BJ (cell line): ENCODE measurements at places on chromosomes 3 and 15.

DNA sequence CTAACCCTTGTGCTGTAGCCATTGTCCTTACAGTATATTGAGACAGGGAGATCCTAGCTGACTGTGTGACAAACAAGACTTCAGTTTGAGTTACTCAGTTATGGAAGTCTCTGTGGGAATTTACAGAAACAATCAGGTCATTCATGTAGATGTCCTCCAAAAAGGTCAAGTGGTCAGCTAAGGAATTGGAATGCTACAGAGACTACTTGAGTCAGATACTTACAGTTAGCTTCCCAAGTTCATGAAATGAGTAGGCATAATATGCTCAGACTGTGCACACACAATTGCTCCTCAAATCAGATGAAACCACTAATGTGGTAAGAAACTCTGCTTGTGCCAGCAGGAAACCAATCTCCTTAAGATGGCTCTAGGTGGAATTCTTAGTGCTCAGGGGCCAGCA is 985.7 kb downstream of the NSUN3 start:
- no peak for DNase-seq

GRCh38 chr3:121274411-121274810 is 271.4 kb downstream of the POLQ start:
- DNase-seq = no peak

DNA sequence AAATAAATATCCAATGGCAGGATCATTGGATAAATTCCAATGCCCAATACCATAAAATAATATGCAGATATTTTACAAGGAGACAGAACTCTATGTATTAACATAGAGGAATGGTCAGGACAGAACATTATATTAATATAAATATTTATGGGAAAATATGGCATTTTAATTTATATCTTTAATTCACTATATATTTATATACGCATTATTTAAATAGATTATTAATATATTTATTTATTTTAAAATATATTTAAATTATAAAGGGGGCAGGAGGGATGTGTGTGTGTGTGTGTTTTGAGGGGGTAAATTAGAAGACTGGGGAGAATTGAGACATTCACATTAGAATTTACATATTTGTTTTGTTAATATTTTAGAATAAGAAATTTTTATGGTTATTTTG is 31.6 kb upstream of the CNTN3 start:
- no peak for DNase-seq

DNA sequence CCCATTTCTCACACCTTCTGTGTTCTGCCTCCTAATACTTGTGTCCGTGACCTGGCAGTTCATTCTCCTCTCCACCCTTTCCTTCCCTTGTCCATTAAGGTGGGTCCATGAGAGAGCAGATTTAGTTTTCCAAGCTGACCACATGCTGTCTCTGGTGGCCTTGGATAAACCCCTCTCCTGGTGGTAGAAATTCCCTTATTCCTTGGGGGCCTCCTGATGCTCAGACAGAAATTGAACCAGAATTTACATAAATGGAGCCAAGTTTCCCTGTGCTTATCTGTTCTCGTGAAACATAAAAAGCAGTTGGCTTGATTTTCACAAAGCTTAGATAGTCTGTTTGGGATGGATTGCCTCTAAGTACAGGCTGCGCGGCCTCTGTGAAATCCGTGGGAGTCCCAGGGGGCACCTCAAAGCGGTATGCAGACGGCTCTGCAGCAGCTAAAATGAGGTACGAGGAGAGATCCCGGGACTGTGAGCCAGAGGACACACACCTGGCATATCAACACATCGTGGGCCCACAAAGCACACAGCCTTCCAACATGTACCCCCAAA is 101.0 kb upstream of the NMNAT3 start:
- DNase-seq = no peak

- DNase-seq = no peak
These were observed 67.8 kb downstream of the GPR176 start for GRCh38 chr15:39852250-39852649.

DNA sequence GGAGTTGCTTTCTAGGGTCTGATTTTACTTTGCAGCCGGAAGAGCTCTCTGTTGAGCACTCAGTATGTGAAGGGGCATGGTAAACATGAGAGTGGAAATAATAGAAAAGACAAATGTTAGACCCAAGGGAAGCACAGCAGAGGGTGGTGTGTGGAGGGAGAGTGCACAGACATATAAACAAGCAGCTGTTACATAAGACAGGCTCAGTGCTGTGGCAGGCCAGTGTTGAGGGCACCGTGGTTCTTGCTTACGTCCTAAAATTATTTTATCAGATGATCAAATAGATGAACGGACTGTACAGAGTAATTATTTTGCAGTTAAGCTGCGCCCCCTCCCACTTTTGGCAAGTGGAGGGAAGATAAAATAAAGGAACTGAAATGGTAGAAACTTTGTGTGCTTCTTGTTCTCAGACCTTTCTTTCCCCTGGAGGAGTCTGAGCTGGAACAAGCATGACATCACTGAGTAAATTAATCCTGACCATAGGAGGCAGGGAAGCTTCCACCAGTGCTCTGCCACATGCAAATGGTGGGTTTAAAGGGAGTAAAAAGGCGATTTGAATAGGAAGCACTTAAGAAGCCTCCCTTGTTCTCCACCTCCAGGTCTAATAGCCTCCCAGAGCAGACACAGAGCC is 205.6 kb downstream of the IL20RB start:
- no peak for DNase-seq

GRCh38 chr3:17151598-17152373 is 267.0 kb downstream of the PLCL2 start:
- DNase-seq = no peak

GRCh38 chr3:112740835-112741234 is 99.9 kb upstream of the CCDC80 start:
- no peak for DNase-seq

DNA sequence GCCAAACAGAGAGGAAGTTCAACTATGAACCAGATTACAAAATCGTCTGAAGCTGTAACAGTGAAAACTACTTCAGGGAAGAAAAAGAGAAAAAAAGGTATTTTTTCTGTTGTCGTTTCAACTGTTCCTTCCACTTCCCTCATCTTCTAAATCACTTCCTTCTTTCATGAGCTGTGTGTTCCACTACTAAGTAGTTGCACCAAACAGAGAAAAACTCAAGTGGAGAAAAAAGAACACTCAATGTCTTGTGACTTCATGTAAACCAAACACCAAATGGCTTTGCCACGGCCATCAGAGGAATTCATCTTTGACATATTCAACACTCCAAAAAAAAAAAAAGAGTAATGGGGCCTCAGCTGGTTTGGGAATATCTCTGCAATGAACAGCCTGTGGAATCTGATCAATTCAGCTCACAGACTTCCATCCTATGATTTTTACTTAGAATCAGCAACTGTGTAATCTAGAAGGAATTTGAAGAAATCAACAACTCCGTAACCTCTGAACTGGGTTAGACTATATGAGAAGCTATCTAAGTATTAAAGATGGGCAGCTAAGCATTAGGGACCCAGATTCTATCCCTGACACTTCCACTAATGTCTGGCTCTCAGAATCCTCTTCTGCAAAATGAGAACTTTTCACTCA is 47.5 kb upstream of the RNF7 start:
- no peak for DNase-seq

DNA sequence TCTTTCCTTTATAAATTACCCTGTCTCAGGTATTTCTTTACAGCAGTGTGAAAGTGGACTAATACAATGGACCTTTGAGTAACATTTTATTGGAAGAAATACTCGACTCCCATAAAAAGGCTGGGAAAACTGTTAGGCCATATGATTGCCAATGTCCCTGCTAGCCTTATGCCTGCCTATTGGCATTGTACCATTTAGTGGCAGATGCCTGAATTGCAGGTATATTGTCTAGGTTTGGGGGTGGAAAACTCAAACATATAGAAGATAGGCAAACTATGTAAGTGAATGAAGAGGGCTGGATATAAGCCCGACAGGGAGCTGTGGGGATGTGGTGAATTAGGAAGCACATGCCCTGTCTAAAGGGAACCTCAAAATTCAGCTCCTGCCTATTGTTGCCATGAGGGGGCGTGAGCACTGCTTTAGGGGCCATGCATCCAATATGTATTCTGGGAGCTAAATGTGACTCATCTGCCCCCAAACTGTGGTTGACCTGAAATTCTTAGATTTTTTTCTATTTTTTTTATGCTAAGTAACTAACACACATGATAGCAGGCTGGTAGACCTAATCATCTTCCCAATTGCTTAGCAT is 65.2 kb upstream of the TRA2B start:
- no peak for DNase-seq

GRCh38 chr3:103644450-103644849 is 1209.6 kb downstream of the ZPLD1 start:
- DNase-seq = no peak

DNA sequence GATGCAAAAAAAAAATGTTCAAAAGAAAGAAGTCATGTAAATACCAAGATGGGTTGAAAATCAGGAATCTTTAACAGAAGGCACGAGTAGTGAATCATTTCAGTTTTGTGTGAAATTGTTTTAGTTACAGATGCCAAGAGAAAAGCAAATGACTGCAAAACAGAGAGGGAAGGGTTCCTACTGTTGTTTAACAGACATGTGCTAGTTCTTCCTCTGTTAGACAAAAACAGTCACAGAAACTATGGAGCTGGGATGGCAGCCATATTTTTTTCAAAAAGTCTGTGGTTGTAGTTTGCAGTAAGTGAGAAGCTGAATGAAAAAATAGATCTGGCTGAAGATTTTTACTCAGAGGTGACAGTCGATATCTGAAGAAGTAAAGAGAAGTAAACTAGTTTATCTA is 511.9 kb downstream of the ZIC1 start:
- no peak for DNase-seq

- no peak for DNase-seq
These were observed 44.3 kb upstream of the NANOGP8 start for GRCh38 chr15:35129361-35129760.

GRCh38 chr3:42308651-42309050 is 42.7 kb upstream of the CCK start:
- DNase-seq = no peak

GRCh38 chr3:10883478-10884234 is 67.6 kb downstream of the SLC6A11 start:
- DNase-seq = no peak

DNA sequence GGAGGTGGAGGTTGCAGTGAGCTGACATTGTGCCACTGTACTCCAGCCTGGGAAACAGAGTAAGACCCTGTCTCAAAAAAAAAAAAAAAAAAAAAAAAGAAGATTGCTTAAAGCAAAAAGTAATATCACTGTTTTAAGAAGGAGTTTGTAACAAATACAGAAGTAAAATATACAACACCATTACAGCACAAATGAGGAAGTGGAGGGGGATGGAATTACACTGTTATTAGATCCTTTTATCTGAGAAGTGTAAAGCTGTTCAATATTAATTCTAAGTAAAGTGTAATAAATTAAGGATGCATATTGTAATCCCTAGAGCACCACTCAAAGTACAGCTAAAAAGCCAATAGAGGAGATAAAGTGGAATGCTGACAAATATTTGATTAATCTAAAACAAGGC is 47.0 kb upstream of the SNRPA1 start:
- DNase-seq = no peak

DNA sequence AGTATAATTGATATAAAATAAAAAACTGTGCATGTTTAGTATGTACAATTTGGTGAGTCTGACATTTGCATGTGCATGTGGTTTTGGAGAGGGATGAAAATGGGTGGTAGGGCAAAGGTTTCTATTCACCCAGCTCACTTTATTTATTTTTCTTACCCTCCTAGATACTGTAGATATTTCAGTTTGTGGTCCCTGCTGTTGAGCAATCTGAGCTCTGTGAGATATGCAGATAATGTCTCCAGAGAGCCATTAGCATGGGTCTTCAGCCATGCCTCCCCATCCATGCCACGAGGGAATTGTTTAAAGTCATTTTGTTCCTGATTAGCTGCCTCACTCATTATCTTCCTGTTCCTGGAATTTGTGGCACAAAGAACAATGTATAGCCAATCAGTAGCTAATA is 44.4 kb upstream of the B3GALNT1 start:
- no peak for DNase-seq

DNA sequence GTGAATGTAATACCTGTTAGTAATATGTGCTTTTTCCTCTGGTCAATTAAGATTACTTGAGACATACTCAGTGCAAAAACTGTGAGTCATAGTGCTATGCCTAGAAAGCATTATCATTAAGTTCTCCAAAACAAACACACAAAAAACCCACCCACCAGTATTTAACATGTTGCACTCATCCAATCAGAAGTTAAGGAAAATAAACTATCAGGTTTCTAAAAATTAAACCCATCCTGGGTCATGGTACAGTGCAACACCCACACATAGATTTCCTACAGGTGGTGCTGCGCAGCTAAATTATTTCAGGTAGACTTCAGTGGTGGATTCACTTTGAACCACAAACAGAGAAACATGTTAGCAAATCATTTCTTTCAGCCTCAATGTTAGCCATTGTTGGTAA is 264.4 kb upstream of the VEPH1 start:
- DNase-seq = no peak

DNA sequence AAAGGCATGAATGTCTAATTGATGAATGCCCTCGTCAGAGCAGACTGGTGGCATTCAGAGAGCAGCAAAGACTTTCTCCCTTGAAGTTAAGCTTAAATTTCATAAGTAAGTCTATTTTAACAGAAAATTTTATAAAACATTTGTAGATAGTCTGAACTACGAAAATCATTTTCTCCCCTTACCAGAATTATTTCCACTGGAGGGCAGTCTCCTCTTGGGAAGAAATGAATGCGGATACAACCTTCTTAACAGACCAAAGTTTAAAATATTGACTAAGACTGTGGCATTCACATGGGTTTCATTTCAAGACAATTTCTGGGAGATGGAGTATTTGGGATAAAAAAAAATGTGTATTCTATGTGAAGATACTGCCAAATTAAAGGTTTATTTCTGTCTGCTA is 669.0 kb downstream of the FHIT start:
- DNase-seq = no peak

DNA sequence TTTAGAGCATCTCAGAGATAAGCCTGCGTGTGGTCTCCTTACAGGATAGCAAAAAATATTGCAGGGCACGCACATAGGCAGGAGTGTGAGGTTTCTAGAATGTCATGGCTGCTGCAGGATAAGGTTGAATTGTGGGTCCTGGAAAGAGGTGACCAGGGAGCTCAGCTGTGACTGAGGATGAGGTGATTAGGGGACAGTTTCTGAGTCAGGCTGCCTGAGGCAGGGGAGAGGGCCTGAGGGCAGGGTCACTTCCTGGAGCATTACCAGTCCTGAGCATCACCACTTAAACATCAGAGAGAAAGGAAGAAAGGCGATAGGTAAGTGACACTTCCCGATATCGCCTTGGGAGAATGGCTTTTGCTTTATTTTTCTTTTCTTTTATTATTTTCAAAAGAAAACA is 813.8 kb downstream of the TUSC7 start:
- DNase-seq = no peak

- no peak for DNase-seq
These were observed 7.3 kb downstream of the NTRK3 start for GRCh38 chr15:88249220-88249619.

GRCh38 chr3:52220380-52221026 is 4.9 kb downstream of the TLR9 start:
- DNase-seq = no peak
